Left ventricle myocardium superior (tissue), 1 donor: ENCODE measurements at places on chromosomes 12 and 14.

GRCh38 chr12:82872088-82872487 lies 185.4 kb downstream of the TMTC2 start:
- DNase-seq = no peak

- no peak for DNase-seq
Observed at GRCh38 chr14:105850853-105851581, 324.6 kb downstream of the TMEM121 start.

- peak; percentile 72 for DNase-seq
Observed at GRCh38 chr12:49922349-49923034, 18.8 kb upstream of the FAIM2 start.

- DNase-seq = no peak
Observed at GRCh38 chr14:101008196-101008595, 104.7 kb upstream of the RTL1 start.

GRCh38 chr12:10584415-10584814 lies 29.0 kb downstream of the MAGOHB start:
- DNase-seq = no peak

DNA sequence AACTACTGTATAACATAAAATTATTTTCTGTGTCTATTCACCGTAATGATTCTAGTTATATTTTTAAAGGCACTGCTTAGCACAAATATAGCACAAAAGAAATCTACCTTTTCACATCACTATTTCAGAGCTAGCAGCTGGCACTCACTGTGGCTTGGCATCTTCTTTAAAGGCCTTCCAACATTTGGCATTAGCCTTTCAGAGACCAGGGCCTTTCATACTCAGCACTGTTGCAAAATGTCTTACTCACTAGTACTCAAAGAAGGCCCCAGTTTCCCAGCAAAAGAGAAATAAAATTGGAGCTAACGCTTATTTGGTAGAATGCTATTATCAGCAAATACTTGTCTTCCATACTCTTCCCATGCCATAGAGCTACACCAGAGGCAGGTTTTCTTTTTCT lies 238.4 kb downstream of the MED13L start:
- DNase-seq = no peak

DNA sequence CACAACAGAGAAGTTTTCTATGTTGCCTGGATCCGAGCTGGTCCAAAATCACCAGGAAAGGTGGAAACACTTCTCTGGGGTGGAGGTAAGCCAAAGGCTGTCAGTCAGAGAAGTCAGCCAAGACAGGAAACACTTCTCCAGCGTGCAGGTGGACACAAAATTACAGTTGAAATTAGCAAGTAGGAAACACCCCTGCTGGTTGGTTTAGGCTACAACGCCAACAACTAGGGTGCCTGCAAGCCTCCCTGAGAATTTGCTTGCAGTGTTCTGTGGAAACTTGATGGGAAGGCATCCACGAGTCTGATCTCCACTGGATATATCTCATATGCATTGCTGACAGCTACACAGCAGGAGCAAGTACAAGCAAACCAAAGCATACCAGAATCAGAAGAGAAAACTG lies 600.5 kb downstream of the RERGL start:
- DNase-seq = no peak

DNA sequence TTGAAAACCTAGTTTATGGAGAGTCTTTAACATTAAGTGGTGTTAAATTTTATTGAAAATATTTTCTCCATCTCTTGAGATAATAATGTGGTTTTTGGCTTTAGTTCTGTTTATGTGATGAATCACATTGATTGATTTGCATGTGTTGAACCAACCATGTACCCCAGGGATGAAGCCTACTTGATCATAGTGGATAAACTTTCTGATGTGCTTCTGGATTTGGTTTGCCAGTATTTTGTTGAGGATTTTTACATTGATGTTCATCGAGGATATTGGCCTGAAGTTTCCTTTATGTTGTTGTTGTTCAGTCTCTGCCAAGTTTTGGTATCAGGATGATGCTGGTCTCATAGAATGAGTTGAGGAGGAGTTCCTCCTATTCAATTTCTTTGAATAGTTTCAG lies 222.6 kb downstream of the ADAMTS20 start:
- no peak for DNase-seq

- DNase-seq = no peak
Observed at GRCh38 chr14:106489112-106489881, 962.9 kb downstream of the TMEM121 start.

- peak; percentile 44 for DNase-seq
Observed at GRCh38 chr14:104726600-104727451, 2.8 kb downstream of the ADSS1 start.

DNA sequence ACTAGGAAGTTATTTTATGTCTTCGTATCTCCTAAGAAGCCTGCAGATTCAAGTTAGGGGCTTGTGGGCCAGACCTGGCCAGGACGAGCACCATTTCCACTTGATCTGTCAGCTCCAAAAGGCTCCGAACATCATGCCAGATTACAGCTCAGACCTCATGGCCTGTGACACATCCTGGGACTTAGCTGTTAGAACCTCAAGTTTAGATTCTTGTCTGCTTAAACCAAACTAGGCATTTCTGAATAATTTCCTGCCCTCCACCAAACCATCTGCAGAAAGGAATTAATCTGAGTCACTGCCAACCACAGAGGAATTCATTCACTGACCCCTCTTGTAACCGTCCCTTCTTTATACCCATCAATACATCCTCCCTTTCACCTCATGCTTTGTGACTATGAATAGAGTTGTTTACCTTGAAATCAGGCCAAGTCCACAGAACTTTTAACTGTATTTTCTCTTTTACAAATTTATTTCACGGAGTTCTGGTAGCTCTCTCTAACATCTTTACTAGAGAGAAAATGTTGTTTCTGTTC lies 120.3 kb downstream of the FBXL14 start:
- DNase-seq = no peak

DNA sequence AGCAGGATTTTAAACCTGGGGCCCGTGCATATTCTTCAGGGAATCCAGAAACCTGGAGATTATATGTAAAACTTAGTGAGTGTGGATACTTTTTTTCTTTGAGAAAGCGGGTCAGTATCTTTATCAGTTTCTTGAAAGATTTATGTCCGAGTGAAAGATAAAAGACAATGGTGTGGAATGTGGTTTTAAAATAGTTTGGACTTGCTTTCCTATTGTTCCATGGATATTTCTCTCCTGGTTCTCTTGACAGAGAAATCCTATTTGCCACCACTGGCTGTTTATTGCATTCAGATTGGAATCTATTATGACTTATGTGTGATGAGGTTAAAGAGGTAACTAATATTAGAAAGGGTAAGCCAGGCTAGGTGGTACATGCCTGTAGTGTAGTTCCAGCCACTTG lies 27.4 kb downstream of the KTN1 start:
- DNase-seq = no peak

GRCh38 chr12:6383572-6384498 lies at the start of gene LTBR:
Gene LTBR (plus strand): TSS chr12:6384162. CDS start chr12:6384359, 197 bp downstream.
- peak; percentile 98 for DNase-seq

- no peak for DNase-seq
Observed at GRCh38 chr12:67710582-67710981, 62.0 kb downstream of the DYRK2 start.

- DNase-seq = no peak
Observed at GRCh38 chr14:99632410-99633035, 12.4 kb upstream of the HHIPL1 start.

GRCh38 chr14:24126939-24127338 lies 3.5 kb upstream of the FITM1 start:
- DNase-seq = no peak

- no peak for DNase-seq
Observed at GRCh38 chr12:46458500-46459102, 86.0 kb upstream of the SLC38A2 start.

- DNase-seq = no peak
Observed at GRCh38 chr12:12531194-12531593, 31.5 kb downstream of the DUSP16 start.

GRCh38 chr12:95323212-95323611 lies 105.6 kb downstream of the VEZT start:
- no peak for DNase-seq

DNA sequence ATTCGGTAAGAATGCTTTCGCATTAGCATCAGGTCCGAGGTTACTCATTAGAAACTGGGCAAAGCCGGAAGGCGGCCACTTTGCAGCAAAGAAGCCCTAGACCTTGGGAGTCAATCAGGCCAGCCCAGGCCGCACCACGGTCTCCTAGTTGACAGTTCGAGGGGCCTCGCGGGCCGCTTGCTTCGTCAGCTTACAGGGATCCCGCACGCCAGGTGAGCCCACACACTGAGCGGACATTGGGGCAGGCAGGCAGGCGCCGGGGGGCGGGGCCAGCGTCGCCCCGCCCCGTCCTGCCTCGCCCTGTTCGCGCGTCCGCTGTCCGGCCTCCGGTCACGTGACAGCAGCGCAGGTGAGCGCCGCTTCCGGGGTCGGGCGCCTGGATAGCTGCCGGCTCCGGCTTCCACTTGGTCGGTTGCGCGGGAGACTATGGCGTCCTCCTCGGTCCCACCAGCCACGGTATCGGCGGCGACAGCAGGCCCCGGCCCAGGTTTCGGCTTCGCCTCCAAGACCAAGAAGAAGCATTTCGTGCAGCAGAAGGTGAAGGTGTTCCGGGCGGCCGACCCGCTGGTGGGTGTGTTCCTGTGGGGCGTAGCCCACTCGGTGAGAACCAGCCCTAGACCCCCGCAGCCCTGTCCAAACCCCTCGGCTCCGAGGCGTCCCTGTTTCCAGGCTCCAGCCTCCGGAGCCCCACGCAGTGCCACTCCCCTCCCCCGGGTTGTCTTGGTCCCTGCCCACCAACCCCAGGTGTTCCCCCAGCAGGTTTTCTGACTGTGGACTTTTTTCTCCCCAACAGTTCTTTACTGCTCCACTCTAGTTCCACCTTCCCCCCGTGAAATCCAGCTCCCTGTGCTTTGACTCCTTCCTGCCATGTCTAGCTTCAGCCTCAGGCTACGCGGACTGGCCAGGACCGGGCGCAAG lies at the start of gene PIP4K2C:
PIP4K2C (plus strand) TSS at position 329 of the 918 bp plus-strand sequence; CDS start at position 427, 98 bp downstream.
- DNase-seq = peak; percentile 91

DNA sequence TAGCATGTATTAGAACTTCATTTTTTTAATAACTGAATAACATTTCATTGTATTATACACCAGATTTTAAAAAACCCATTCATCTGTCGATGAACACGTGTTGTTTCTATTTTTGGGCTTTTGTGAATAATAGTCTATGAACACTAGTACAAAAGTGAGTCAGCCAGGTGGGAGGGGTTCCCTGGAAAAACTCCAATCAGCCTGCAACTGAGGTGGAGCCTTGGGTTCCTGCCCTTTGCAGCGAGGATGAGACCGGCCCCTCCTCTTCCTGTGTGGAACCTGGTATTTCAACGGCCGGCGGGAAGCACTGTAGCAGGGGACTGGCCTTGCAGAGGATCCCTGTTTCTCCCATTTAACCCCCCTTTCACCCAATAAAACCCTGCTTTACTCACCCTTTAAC lies 56.1 kb downstream of the LMNTD1 start:
- no peak for DNase-seq

DNA sequence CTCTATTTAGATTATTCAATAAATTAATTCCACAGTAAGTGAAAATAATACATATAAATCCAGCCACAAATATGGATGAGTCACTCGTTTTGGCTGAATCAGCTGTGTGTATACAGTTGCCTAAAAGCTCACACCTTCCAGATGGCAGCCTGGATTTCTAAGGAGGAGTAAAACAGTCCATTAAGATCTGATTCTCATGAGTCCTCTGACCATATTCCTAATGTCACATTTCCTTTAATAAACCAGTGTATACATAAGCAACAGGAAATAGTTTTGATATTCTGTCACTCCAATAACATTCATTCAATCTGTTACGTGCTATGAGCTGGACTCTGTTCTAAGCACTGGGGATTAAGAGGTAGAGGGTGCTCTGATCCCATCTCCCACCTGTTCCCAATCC lies 21.8 kb downstream of the MDM1 start:
- no peak for DNase-seq

DNA sequence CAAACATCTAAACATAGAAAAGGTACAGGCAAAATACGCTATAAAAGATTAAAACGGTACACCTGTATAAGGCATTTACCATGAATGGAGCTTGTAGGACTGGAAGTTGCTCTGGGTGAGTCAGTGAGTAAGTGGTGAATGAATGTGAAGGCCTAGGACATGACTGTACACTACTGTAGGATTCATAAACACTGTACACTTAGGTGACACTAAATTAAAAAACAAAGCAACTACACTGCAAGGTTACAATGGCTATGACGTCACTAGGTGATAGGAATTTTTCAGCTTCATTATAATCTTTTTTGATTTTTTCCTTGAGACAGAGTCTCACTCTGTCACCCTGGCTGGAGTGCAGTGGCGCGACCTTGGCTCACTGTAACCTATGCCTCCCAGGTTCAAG lies 269.2 kb downstream of the KSR2 start:
- DNase-seq = no peak

- DNase-seq = no peak
Observed at GRCh38 chr12:65946419-65946818, 122.1 kb downstream of the HMGA2 start.

DNA sequence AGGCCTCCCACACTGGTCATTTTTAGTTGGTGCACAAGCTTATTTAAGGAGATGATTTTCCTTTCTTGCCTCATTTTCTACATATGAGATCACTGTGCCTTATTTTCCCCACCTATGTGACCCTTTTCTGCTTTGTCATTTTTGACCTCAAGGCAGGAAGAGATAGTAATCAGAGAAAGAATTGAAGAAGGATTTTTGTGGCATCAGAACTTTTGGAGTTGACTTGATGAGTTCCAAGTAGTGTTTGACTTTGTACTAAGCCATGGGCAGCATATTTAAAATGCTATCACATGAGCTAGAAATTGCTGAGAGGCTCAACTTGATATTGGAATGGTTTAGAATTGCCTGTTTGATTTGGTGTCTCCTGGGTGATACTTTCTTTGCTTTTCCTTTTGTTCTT lies 440.8 kb downstream of the AEBP2 start:
- DNase-seq = no peak

GRCh38 chr12:99005601-99006000 lies 360.5 kb downstream of the APAF1 start:
- DNase-seq = no peak
